Hypothalamus (tissue), 51 donors: ENCODE measurements at places on chromosomes 7 and 10.

- no peak for DNase-seq
Measured at GRCh38 chr7:150569245-150569955, 2.2 kb downstream of the GIMAP4 start.

DNA sequence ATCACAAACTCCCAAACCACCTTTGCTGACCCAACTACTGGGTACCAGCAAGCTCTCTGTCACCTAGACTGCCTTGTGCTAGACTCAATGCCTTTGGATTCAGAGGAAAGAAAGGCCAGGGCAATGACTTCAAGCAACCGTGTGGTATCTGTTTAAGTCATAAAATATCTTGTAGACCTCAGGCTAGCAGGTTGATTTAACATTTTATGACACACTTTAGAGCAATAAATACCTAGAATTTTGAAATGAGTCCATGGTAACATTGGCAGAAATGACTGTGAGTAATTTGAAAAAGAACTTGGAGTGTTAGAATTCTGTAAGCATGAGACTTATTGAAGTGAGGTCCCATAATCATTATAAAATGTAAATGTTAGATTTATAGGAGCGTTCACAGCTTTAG is 87.2 kb downstream of the TWIST1 start:
- no peak for DNase-seq

- no peak for DNase-seq
Measured at GRCh38 chr10:113100281-113100680, 150.2 kb downstream of the TCF7L2 start.

GRCh38 chr10:96889415-96890171 is 57.5 kb downstream of the LCOR start:
- DNase-seq: no peak

- no peak for DNase-seq
Measured at GRCh38 chr7:106869954-106870353, 4.9 kb downstream of the PIK3CG start.

- DNase-seq: no peak
Measured at GRCh38 chr10:8424555-8425211, 370.2 kb downstream of the GATA3 start.

DNA sequence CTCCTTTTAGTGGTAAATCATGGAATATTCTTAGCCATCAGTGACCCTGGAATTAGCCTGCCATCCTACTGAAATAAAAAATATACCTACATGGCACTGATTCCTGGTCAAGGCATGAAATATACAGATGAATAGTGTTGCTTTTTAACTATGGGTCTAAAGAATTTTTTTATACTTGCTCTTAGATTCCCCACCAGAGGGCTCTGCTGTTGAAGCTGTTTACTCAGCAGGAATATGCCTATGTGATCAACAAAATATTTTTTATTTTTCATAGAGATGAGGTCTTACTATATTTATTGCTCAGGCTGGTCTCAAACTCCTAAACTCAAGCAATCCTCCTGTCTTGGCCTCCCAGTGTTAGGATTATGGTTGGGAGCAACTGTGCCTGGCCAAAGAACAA is 13.5 kb downstream of the ZC3HC1 start:
- no peak for DNase-seq
